ENCODE measurements at places on chromosomes 2 and 18.

DNA sequence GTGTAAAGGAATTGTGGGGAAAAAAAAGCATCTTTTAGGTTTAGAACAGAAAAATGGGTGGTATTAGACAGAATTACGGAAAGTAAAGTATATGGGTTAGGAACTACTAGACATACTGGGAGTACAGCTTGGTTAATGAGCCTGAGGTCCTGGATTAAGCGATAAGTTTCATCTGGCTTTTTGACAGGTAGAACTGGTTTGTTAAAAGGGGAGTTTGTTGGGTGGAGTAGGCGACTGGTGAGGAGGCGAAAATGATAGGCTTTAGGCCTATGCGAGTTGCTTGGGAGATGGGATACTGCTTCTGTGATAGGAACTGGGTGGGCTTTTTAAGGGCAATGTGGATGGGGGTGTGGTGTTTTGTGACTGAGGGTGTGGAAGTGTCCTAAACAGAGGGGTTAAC is 56.5 kb downstream of the KYNU start:
- DNase-seq = no peak

DNA sequence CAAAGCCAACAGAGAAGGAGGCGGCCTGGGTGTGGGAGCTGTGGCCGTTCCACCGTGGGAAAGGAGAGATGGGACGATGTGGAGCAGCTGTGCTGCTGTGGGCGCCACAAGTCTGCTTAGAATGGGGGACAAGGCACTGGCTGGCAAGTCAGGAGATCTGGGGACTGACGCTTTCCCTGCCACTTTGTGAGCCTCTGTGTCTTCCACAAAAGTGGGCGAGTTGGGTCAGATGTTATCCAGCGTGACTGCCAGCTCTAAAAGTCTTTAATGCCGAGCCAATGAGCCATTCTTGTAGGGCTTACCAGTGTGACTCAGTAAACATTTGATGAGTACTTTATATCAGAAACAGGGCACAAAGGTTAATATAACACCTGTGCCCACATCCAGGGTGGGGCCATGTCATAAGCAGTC is 113.6 kb upstream of the MGAT5 start:
- DNase-seq = no peak

- no peak for DNase-seq
Measured at GRCh38 chr18:55546851-55547704, 40.9 kb downstream of the TCF4 start.

GRCh38 chr2:157404363-157404762 is 39.5 kb downstream of the CYTIP start:
- DNase-seq = peak; percentile 15

DNA sequence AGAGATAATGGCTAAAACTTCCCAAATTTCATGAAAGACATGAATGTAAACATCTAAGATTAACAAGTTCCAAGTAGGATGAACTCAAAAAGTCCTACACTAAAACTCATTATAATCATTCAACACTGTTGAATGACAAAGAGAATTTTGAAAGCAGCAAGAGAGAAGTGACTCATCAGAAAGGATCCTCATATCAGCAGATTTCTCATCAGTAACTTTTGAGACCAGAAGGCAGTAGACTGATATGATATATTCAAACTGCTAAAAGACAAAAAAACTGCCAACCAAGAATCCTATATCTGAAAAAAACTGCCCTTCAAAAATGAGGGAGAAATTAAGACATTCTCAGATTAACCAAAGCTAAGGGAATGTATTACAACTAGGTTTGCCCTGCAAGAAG is 130.6 kb upstream of the OTX1 start:
- DNase-seq = no peak

- no peak for DNase-seq
Measured at GRCh38 chr2:51720826-51721225, 688.9 kb upstream of the NRXN1 start.

DNA sequence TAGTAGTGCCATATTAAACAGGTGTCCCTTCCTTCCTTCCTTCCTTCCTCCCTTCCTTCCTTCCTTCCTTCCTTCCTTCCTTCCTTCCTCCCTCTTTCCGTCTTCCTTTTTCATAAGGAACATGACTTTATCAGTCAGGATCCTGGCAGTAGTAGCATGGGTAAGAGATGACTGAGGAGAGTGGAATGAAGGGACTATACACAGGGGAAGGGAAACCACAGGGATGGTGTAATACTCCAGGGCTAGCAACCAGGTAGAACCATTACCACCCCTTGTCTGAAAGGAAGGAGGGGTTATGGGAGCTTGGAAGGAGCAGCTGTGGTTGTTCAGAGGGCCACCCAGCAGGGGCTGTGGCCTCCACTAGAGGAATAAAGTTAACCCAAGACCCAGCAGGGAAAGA is 23.2 kb upstream of the KDM3A start:
- DNase-seq = no peak

Measured in Kasumi-1 (cell line).